CD8-positive, alpha-beta memory T cell (primary cell): ENCODE measurements at places on chromosomes 12 and 14.

DNA sequence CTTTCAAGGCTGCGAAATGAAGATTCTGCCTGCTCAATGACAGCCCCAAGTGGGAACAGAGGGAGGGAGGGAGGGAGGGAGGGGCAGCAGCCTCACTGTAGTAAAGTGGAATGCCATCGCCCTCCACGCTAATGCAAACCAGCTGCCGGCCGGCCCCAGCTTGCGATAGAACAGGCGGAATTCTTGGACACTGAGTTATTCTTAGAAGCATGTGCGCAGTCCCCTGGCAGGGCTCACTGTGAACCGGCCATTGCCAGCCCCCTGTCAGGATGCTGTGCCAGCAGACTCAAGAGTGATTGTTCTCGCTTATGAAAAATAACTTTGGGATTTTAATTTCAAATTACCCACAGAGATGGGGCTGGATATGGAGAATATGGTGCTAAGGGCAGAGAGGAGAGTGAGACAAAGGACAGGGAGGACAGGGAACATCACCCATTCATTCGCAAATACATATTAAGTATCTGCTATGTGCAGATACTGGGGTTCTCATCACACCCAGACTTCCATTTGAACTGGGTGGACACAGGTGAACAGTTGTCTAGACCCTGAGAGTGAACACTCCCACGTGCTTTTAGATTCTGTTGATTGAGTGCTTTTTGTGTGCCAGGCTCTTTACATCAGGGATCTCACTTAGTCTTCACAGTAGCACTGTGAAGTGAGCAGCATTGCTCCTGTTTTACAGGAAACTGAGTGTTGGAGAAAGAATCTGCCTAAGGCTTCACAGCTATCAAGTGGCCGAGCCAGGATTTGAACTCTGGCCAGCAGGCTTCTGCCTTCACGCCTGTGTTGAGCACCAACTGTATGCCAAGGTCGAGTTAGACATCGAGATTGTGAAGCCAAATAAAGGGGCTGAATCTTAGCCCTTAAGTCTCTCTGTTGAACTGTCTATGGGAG lies 192.9 kb downstream of the C12orf75 start:
- DNase-seq, result no peak

- no peak for DNase-seq
Measured at GRCh38 chr12:76303365-76303764, 44.9 kb downstream of the BBS10 start.

- DNase-seq, result no peak
Measured at GRCh38 chr12:100827901-100828520, 33.4 kb downstream of the ANO4 start.

- DNase-seq, result no peak
Measured at GRCh38 chr14:68177728-68178127, 358.1 kb downstream of the RAD51B start.

DNA sequence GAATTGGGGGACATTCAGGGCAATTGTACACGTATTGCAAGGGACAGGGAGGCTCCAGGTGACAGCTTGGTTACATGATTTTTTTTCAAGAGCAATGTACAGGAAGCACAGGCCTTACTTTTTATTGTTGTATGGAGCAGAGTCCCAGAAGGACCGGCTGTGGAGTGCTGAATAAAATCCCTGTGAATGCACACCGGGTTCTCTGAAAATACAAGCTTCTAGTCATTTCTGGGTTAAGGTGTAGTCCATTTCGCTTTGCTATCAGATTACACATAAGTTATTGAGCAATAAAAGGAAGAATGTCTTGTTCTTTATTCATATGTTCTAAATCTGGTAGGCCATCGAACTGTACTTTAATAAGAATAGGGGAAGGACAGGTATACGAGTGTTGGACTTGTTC lies 52.2 kb downstream of the PDE3A start:
- DNase-seq, result no peak

- DNase-seq, result no peak
Measured at GRCh38 chr14:69193721-69194120, 2.4 kb downstream of the EXD2 start.

DNA sequence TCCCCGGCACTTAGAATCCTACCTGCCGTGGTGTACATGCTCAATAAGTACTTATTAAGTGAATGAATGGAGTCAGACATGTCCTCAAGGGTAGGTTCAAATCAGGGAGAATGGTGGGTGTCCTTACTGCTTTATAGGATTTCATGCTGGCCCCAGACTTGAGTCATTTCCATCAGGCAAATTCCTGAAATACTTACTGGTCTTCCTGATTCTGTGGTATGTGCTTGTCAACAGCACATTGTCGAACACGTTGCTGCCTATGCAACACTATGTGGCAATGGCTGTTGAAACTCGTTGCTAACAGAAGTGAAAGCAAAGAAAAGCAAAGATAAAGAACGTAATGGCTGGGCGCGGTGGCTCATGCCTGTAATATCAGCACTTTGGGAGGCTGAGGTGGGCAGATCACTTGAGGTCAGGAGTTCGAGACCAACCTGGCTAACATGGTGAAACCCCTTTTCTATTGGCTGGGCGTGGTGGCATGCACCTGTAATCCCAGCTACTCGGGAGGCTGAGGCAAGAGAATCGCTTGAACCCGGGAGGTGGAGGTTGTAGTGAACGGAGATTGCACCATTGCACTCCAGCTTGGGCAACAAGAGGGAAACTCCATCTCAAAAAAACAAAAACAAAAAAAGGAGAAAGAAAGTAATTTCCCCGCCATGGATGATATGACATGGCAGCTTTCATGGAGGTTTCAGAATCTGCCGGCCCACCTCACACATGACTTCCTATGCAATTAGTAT lies 214.9 kb downstream of the ZFP36L1 start:
- no peak for DNase-seq

- DNase-seq, result no peak
Measured at GRCh38 chr12:27008081-27008480, 6.1 kb downstream of the TM7SF3 start.

DNA sequence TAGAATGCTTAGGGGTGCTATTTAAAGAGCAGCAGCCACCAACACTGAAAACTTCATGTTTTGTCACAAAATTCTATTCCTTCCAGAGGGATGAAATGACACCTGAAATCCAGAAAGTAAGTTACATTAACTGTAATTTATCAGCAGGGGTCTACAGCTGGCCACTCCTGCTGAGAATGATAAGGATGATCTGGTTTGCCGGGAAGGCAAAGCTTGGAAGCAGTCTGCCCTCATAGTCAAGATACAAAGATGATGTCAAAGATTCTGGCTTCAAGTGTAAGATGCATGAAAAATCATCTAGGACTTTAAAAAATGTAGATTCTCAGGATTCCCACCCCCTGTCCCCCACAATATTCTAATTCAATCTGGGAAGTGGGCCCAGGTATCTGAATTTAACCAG lies 58.4 kb downstream of the DCAF5 start:
- no peak for DNase-seq

GRCh38 chr12:46770501-46771183 lies 55.2 kb downstream of the SLC38A4 start:
- no peak for DNase-seq

GRCh38 chr12:77189901-77190416 lies 124.6 kb upstream of the E2F7 start:
- DNase-seq, result no peak

DNA sequence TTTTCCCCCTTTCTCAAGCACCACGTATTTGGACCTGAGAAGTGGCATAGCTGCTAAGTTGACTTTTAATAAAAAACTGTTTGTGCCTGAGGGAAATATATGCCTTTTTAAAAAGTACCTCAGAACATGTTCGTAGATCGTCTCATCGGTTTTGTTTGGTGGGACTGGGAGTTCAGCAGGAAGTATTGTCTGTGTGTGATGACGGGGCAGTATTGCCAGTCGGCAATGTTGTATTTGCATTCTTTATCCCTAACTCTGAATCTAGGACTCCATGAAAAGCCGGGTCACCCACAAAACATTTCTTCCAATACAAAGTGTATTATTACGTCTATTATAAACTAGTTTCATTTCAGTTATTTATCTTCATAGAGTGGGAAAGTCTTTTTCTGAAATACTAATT lies 19.7 kb upstream of the FGD4 start:
- DNase-seq, result no peak

- peak; percentile 5 for DNase-seq
Measured at GRCh38 chr12:32390572-32391219, 8.7 kb upstream of the FGD4 start.

- no peak for DNase-seq
Measured at GRCh38 chr12:52539821-52540173, 13.1 kb downstream of the KRT71 start.

GRCh38 chr12:47927346-47927745 lies 22.6 kb upstream of the VDR start:
- no peak for DNase-seq

DNA sequence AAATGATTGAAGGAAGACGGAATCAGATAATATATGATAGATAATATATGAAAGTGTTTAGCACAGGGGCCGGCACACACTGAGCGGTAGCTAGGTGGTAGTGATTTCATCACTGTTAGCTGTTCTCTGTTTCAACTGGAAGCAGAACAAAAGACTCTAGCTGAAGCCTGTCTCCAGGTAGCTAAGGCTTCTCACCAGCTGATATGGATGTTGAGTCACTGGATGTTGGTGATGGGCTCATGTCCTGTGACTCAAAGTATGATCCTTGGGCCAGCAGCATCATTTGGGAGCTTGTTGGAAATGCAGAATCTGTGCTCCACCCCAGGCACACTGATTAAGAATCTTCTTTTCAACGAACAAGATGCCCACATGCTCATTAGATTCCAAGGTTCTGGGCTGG lies 21.7 kb upstream of the KCNA5 start:
- no peak for DNase-seq

- DNase-seq, result no peak
Measured at GRCh38 chr12:104596134-104596799, 139.5 kb downstream of the CHST11 start.

- DNase-seq, result no peak
Measured at GRCh38 chr12:125233319-125233718, 168.1 kb downstream of the AACS start.

DNA sequence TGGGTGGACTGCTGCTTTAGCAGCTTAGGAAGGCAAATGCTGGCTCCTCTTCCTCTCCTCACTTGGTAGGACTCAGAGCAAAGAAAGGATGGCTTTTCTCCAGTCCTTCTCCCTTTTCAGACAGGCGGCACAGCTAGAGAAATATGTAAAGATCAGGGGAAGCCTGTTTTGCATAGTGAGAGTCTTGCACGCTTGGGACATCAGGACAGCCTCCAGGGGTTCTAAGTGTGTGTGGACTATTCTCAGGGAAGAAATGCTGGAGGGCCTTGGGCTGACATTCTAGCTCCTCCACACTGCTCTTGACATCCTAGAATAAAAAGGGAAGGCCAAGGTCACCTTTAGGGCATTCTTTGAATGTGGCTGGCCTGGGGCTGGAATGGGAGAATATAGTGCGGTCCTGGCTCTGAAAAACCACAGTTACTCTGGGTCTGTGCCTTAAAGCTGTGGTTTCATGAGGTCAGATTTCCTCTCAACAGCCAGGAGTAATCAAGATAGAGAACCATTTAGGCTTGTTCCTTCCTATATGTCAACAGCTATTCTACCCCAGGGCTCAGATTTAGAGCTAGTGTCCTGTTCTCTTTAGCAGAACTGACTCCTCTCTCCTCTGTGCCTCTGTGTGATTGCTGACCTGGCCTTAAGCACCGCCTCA lies 24.3 kb downstream of the CMA1 start:
- DNase-seq, result no peak

- no peak for DNase-seq
Measured at GRCh38 chr12:31518680-31519227, 72.2 kb downstream of the DENND5B start.

GRCh38 chr12:51631591-51631990 lies 40.6 kb downstream of the SCN8A start:
- DNase-seq, result no peak

- DNase-seq, result no peak
Measured at GRCh38 chr12:24603371-24603770, 345.5 kb downstream of the BCAT1 start.

DNA sequence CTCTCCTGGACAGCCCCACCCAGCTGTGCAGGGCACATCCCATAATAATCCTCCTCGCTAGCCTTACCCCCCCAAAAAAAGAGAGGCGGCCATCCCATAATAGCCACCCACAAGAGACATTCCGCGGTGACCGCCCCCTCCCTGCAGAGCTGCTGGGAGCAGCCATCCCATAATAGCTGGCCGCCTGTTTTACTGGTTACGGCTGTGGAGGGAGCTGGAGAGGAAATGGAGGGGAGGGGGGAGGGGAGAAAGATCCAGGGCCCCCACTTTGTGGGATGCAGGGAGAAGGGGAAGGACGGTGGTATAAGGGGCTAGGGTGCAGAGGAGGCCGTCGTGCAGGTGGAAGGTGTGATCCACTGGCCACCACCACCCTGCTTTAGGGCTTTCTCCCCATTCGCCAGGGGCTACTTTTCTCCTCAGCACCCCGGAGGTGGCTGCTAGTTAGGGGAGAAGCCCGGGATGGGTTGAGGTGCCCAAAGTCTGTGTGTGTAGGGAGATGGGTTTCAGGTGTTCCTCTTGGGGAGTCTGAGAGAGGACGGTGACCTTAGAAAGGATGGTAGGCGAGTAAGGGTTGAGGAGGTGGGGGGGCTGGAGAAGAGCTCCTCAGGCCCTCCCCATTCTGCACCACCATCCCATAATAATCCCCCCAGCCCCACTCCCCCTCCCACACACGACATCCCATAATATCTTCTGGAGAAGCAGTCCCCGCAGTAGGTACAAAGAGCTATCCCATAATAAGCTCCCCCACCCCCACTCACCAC lies 6.0 kb upstream of the CHD4 start:
- DNase-seq, result no peak

DNA sequence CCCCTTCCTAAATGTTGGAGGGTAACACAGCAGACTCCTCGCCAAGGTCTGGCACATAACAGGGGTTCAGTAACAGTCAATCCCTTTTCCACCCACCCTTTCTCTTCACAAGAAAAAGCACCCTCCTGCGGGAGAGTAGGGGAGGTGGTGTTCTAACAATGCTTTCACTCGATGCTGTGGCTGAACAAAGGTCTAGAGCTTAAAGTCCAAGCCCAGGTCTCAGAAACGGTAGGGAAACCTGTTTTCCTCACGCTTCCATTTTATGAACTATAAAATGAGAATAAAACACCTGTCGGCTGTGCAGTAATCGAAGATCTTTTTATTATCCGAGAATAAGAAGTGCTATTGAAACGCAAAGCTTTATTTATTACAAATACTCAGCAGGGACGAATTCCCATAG lies 20.9 kb upstream of the CACNA2D4 start:
- no peak for DNase-seq

- no peak for DNase-seq
Measured at GRCh38 chr12:40684986-40685385, 7.3 kb upstream of the CNTN1 start.

DNA sequence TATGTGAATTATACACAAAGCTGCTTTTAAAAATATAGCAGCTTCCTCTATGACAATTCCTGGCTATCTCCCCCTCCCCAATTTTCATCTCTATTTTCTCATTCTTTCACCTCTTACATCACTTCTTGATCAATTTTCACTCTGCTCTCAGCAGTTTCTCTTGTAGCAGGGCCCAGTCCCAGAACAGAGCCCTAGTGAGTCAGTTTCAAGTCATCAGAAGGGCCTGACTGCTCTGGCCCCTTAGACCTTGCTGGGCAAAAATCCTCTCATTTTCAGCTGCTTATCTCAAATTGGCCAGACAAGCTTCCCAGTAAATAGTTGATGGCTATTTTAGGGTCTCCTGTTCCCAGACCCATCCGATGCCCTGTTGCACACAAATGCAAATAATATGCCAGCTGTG lies 101.4 kb downstream of the TTC7B start:
- DNase-seq, result no peak

- peak; percentile 23 for DNase-seq
Measured at GRCh38 chr12:21697904-21698630, 40.4 kb upstream of the LDHB start.
